ENCODE measurements at places on chromosomes 6 and 20. TPM values are rescaled to one million over a fixed set of nuclear protein-coding genes. Genes with fewer than 3 reads are reported as not detected.
A peak's percentile ranks its signal among the peaks of the same experiment; 100 is the strongest.

Gene CALHM4
- total RNA-seq = 0.57 TPM

DNA sequence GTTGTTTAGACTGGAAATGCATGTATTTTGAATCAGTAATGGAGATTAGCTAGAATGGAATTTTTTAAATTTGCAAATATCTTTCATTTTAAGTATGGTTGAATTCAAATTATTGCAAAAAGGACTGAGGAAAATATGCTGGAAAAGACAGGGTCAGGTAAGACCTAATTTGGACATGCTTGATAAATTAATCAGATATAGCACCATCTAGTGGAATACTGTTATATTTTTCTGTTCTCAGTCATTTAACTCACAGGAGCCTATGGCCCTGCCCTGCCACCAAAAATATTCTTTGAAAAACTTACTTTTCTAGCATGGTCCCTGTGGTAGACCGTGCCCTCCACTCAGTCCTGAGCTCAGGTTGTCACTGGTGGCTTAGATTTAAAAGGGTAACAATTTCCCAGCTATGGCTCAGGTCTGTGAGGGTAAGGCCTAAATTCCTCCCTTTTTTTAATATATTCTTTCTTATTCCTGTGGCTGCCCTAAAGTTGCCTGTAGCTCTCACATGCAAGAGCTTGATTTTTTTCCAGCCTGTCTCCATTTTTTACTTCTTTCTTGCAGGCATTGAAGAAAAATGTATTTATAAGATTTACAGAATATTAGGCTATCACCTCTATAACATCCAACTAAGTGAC lies 25.3 kb upstream of the KIAA1586 start:
- no peaks in the 10 kb centered on the region for H3K36me3 ChIP-seq
- no peak overlapping the region for H3K4me3 ChIP-seq
- H3K27me3 ChIP-seq = no peaks in the 10 kb centered on the region
- no peaks in the 10 kb centered on the region for H3K4me1 ChIP-seq

GRCh38 chr20:41669708-41670263 lies 51.6 kb upstream of the CHD6 start:
- H3K27ac ChIP-seq = no peak overlapping the region
- no peaks in the 10 kb centered on the region for H3K36me3 ChIP-seq
- no peaks in the 10 kb centered on the region for H3K4me1 ChIP-seq
- no peak for DNase-seq

- peak overlapping the region; percentile 44 for H3K27ac ChIP-seq
- peak; percentile 40 for DNase-seq
- H3K4me1 ChIP-seq = no peaks in the 10 kb centered on the region
- no peaks in the 10 kb centered on the region for H3K27me3 ChIP-seq
- H3K4me3 ChIP-seq = no peak overlapping the region
- no peaks in the 10 kb centered on the region for H3K36me3 ChIP-seq
These were observed 54.0 kb upstream of the IPCEF1 start for GRCh38 chr6:154410619-154411072.

- H3K27me3 ChIP-seq = no peaks in the 10 kb centered on the region
- H3K27ac ChIP-seq = no peak overlapping the region
- H3K4me1 ChIP-seq = no peaks in the 10 kb centered on the region
- no peak for DNase-seq
- no peak overlapping the region for H3K4me3 ChIP-seq
These were observed 2.6 kb downstream of the TRIM39 start for GRCh38 chr6:30329331-30329730.

Gene MUC21
- not detected for total RNA-seq

Gene NNAT
- total RNA-seq = 0.41 TPM

GRCh38 chr6:84651583-84651982 lies 112.8 kb downstream of the TBX18 start:
- H3K4me1 ChIP-seq = no peaks in the 10 kb centered on the region
- H3K4me3 ChIP-seq = no peak overlapping the region
- H3K36me3 ChIP-seq = no peaks in the 10 kb centered on the region

Gene HLA-DRB5
- total RNA-seq = not detected

- DNase-seq = no peak
- H3K4me1 ChIP-seq = no peaks in the 10 kb centered on the region
- no peak overlapping the region for H3K4me3 ChIP-seq
These were observed 24.1 kb upstream of the TRIM27 start for GRCh38 chr6:28947831-28948270.

Gene SLC17A3
- not detected for total RNA-seq

GRCh38 chr20:59453759-59454560 lies 150.4 kb upstream of the PHACTR3 start:
- H3K4me3 ChIP-seq = no peak overlapping the region
- H3K4me1 ChIP-seq = no peaks in the 10 kb centered on the region
- no peaks in the 10 kb centered on the region for H3K36me3 ChIP-seq
- DNase-seq = no peak
- peaks cover 6% of the 10 kb centered on the region for H3K27me3 ChIP-seq

DNA sequence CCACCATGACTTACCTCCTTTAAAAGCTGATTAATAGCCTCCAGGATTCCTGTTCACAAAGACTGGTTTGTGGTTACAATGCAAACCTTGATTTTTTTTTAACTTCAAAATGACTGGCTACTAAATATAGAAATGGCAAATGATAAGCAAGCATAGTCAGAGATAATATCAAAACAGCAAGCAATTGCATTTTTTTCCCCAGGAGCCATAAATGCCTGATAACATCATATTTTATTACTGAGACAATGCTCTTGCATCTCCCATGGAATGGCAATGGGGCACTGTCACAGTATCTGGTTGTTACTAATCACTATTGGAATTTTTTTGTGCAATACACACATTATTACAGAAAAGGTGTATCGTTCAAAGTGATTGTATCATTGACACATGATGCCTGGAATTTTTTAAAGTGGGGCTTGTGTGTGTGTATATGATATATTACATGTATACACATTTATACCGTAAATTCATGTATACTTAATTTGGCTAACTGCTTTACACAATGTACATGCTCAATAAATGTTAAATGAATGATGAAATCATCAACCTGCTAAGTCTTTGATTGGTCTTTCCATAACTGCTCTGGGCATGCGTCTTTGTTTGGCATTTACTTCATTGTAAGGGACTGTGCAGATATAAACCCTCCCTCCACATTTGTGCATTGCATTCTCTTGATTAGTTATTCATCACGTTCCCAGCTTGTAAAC lies 980 bp upstream of the SALL4 start:
- no peak overlapping the region for H3K27ac ChIP-seq
- H3K4me3 ChIP-seq = no peak overlapping the region
- H3K27me3 ChIP-seq = no peaks in the 10 kb centered on the region
- no peaks in the 10 kb centered on the region for H3K36me3 ChIP-seq
- no peak for DNase-seq
- H3K4me1 ChIP-seq = no peaks in the 10 kb centered on the region

- H3K27ac ChIP-seq = no peak overlapping the region
- H3K27me3 ChIP-seq = no peaks in the 10 kb centered on the region
- H3K4me3 ChIP-seq = no peak overlapping the region
- DNase-seq = no peak
- no peaks in the 10 kb centered on the region for H3K36me3 ChIP-seq
These were observed 42.3 kb downstream of the IL20RA start for GRCh38 chr6:137002505-137002904.

Gene ARMC12
- 1.7 TPM for total RNA-seq

Gene CLPSL1
- total RNA-seq = not detected

DNA sequence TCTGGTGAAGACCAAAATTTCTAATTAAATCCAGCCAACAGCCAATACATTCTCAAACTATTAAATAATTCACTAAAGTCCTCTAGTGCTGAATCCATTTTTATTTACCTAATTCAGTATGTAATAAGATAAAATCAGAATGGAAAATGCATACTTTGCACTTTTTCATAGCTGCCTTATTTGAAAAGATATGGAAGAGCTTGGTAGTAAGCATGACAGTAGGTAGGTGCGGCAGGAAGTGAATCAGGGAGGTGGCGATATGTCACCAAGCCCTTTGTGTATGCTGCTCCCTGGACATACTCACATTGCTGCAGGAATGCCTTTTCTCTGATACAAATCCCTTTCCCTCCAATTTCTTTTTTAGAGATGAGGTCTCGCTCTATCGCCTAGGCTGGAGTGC lies 10.2 kb upstream of the TGM3 start:
- no peaks in the 10 kb centered on the region for H3K4me1 ChIP-seq
- no peaks in the 10 kb centered on the region for H3K27me3 ChIP-seq
- DNase-seq = no peak
- no peaks in the 10 kb centered on the region for H3K36me3 ChIP-seq
- no peak overlapping the region for H3K4me3 ChIP-seq

DNA sequence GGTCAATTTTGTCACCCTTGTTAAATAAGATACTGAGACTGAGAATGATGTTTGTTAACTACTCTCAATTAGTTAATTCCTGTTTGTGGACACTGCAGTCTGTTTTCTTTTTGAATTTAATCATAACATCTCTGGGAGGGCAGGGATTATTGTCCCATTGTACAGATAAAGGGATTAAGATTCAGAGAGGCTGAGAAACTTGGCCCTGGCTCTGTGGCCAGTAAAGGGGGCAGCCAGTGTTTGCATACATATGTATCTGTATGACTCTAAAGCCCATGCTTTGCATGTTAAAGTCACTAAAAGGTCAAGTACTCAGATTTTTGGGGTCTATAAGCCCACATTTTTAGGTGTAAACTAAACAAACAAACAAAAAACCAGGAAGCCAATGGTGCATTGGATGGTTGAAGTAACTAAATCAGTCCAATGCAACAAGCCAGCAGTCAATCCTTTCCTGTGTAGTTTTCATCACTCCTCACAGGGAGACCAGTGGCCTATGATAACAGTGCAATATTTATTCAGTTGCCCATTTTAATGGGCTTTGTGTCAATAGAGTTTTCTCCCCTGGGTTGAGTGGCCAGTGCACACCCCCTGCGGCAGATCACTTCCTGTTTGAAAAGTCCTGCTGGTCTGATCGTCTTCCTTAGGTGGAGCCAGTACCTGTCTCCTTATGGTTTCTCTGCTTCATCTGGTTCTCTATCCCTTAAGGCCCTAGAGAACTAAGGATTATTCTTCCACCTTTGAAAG lies 106.7 kb downstream of the SLX4IP start:
- DNase-seq = no peak
- no peak overlapping the region for H3K4me3 ChIP-seq
- no peak overlapping the region for H3K27ac ChIP-seq
- no peaks in the 10 kb centered on the region for H3K36me3 ChIP-seq
- no peaks in the 10 kb centered on the region for H3K27me3 ChIP-seq
- peaks cover 2% of the 10 kb centered on the region for H3K4me1 ChIP-seq

Gene SNPH
- 4.5 TPM for total RNA-seq

DNA sequence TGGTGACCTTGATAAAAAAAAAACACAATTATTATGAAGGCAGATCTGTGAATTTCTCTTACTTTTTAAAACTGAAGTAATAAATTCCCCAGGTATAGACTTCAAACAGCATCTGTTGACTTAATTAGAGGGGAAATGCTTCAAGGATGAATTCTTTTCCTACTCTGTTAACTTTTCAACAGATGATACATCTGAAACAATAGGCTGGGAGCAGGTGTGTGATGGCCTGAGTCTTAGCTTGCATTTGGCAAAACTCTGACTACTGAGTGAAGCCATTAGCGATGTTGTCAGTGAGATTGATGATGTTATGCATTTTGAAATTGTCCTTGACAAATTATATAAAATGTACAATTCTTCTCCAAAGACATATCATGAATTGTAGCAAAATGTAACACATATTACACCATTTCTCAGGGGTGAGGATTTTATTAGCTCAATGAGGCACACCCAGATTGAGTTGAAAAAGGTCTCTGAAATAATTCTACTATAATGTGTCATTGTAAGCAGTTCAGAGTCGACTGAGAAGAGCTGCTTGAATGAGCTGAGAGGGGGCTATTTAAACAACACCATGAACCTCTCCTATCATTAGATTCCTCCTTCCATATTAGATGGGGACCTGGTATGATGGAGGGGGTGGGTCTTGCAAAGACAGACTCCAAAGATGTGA lies 39.6 kb upstream of the OGFRL1 start:
- H3K27me3 ChIP-seq = no peaks in the 10 kb centered on the region
- no peak overlapping the region for H3K4me3 ChIP-seq
- no peak overlapping the region for H3K27ac ChIP-seq

Gene PRR18
- 0.27 TPM for total RNA-seq

Gene SNAP25
- total RNA-seq = 2.1 TPM

DNA sequence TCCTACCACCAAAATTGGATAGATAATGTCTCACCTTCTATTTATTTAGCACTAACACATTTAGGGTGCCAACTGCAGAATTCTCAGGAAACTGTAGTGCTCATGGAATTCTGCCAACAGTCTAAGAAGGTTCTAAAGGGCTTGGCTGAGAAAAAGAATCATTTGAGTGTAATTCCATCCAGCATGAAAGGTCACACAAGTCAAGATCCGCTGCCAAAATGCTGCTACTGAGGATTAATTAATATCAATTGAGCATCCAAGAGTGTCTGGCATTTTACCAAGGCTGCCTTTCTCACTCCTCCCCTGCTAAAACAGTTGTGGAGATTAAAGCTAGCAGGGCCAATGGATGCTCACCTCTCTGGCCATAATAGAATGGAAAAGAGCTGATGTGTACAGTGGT lies 112.7 kb downstream of the FHL5 start:
- DNase-seq = no peak
- no peaks in the 10 kb centered on the region for H3K4me1 ChIP-seq
- no peaks in the 10 kb centered on the region for H3K36me3 ChIP-seq

GRCh38 chr20:50982363-50982762 lies 23.7 kb downstream of the MOCS3 start:
- H3K27ac ChIP-seq = no peak overlapping the region
- no peak overlapping the region for H3K4me3 ChIP-seq
- DNase-seq = peak; percentile 86
- peaks cover 3% of the 10 kb centered on the region for H3K4me1 ChIP-seq

Gene FOXO3
- total RNA-seq = 108 TPM

GRCh38 chr20:63366390-63367365 lies 5.5 kb upstream of the CHRNA4 start:
- peaks cover 8% of the 10 kb centered on the region for H3K27me3 ChIP-seq
- H3K4me1 ChIP-seq = no peaks in the 10 kb centered on the region
- no peak overlapping the region for H3K4me3 ChIP-seq
- no peak for DNase-seq
- H3K27ac ChIP-seq = no peak overlapping the region

DNA sequence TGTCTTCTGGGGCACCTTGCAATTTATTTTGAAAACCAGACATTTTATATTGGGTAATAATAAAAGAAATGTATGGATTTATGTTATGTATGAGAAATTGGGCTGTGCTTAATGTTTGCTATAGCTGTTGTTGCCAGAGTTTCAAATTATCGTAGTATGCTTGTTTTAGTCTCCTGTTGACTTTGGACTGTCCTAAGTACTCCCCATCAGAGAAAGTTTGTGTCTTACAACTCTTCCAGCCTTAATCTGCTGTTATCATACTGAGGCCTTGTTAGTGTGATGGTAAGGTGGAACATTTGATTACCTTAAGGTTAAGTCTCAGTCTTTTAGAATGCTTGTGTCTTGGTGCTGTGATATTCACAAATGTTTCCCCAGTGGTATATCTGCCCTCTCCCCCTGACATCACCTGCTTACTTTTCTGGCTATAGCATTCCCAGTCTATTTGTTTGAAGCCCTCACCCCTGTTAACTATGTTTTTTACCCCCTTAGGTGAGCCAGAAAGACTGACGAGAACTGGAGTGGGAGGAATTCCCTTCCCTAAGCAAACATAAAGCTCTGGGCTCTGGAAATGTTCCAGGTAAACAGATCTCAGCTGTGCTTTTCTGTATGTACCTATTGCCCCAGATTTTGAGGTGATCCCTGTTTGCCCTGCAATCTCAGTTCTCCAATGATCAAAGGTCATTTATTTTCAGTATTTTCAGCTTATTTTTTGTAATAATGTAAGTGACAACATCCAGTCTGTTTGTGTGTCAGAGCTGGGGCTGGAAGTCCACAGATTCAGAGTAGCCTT lies 581.1 kb upstream of the CITED2 start:
- H3K36me3 ChIP-seq = no peaks in the 10 kb centered on the region
- no peak overlapping the region for H3K27ac ChIP-seq
- H3K4me3 ChIP-seq = no peak overlapping the region
- H3K27me3 ChIP-seq = no peaks in the 10 kb centered on the region

Gene LY6G6F
- total RNA-seq = 3.7 TPM
